ENCODE measurements at places on chromosomes 1 and 21.

DNA sequence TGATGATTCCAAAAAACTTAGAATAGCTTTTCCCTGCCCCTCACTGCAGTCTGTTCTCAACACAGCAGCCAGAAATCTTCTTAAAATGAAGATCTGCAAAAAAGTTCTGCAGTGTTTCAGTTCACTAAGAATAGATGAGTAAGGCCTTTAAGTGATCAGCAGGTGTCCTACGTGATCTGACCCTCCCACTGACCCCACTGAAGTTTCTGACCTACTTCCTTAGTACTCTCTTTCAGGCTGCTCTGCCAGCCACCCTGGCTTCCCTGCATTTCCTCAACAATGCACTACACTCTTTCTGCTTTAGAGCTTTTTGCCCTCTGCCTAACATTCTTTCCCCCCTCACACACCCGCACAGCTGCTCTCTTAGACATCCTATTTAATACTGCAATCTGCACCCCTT is 182.5 kb downstream of the AKT3 start:
- no peak for DNase-seq

DNA sequence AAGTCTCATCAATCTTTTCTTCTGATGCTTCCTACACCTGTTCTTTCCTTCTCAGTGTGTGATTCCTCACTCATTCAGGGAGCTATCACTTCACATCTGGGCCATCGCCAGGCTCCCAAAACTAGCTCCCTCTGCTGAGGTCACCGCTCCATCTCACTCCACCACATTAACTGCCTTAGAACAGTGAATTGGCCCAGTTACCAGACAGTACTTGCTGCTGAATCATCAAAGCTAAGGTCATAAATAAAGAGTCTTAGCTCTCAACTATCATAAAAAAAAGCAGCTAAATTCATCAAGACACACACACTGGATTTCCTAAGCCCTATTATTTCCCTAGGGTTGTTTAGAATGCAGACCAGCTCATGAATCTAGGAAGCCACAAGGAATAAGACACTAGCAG is 18.8 kb upstream of the SRM start:
- no peak for DNase-seq

- DNase-seq = no peak
Observed at GRCh38 chr1:119373465-119373864, 4.9 kb downstream of the HAO2 start.

DNA sequence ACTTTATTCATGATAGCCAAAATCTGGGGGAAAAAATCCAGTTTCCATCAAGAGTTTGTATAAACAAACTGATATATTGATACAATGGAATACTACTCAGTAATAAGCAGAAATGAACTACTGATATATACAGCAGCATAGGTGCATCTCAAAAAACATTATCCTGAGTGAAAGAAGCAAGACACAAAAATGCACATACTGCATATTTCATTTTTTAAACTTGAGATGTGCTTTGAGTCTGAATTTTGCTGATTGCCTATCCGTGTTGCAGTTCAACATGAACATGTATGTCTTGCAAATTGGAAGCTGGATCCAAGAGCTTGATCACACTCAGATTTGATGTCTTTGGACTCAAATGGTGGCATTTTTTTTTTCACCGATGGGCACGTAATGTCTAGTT is 132.4 kb downstream of the TSEN15 start:
- no peak for DNase-seq

DNA sequence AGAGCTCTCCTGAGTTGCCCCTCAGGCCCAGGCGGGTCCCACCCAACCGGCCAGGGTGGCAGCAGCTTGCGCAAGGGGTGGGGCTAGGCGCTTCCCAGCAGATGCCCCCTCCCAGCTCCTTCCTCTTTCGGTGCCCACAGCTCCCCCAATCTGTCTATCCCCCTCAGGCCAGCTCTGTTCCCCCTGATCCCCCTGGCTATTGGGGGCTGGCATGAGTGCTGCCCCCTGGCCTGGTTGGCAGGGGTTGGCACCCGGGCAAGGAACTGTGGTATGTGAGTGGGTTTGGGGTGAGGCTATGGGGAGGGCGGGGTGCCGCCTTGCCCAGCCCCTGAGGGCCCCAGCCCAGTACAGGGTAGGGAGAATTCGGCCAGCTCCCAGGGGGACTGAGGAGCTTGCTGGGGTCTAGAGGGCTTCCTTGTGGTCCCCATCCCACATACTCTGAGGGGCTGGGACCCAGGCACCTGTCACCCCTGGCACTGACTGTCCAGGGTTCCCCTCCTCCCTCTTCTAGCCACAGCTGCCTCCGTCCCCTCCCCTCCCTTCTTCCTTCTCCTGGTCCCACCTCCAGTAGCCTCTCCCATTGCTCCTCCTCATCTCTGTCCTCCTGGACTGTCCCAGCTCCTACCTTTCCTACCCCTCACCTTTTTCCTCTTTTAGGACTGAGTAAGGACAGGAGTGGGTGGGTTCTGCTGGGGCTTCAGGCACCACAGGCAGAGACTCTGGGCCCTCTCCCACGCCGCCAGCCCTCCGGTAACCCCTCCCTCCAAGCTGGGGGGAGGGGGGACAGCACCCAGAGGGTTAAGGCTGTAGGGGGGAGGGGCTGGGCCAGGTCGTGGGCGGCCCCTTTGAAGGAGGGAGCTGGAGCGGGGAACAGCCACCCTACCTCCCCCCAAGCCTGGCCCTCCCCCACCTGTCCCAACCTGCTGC is 5.7 kb downstream of the ZBTB7B start:
- DNase-seq = peak; percentile 59

DNA sequence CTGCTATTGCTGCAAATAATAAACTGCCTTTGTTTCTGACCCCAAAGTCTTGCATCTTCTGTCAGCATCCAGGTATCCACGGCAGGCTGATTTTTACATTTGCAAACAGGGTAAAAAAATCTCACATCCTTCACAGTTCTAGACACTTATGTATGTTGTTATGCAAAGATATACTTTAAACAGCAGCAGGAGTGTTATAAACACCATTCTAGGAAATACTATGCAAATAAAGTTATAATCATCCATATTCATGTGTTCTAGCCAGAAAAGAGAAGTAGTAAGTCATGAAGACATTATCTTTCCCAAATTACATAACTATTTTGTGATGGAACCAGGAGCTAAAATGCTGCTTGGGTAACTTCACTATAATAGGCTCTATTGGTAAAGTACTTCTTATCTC is 534.2 kb downstream of the LTN1 start:
- no peak for DNase-seq

DNA sequence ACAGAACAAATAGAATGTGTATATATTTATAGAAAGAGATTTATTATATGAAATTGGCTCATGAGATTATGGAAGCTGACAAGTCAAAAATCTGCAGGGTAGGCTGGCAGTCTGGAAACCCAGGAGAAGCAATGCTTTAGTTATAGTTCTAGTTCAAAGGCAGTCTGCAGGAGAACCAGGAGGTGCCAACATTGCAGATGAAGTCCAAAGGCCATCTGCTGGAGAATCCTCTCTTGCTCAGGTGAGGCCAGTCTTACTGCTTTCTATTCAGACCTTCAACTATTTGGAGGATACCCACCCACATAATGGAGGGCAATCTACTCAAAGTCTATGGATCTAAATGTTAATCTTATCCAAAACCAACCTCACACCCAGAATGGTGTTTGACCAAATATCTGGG is 75.9 kb upstream of the MRPS6 start:
- no peak for DNase-seq

DNA sequence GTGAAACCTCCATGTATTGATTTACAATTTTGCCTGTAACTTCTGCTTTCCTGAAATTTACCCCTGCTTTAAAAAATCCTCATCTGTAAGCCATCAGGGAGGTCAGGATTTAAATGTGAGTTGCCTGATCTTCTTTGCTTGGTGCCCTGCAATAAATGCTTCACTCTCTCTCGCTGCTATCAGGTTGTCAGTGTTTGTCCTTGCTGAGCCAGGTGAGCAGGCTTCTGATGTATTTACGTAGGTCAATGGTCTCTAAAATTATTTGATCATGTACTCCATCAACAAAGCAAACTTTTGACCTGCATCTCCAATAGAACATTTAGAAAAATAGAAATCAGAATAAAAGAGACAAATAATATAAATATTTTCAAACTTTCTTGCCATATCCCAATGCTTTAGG is 453.4 kb downstream of the DPYD start:
- DNase-seq = no peak

- no peak for DNase-seq
Observed at GRCh38 chr21:44761747-44762208, 39.8 kb downstream of the UBE2G2 start.

DNA sequence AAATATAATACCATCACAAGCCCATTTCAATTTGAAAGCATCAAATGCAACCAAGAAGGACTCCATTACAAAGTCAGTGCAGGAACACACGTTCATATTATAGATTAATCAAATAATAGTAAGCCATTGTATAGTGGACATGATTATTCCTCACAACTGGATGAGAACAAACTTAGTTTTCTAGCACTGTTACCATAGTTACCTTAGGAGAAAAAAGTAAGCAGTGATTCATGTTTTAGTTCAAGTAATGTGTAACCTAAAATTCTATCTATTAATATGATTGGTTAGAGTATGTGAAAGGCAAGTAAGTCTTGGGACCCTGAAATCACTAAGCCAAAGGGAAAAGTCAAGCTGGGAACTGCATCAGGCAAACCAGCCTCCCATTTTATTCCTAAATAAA is 15.2 kb downstream of the SSX2IP start:
- DNase-seq = no peak

DNA sequence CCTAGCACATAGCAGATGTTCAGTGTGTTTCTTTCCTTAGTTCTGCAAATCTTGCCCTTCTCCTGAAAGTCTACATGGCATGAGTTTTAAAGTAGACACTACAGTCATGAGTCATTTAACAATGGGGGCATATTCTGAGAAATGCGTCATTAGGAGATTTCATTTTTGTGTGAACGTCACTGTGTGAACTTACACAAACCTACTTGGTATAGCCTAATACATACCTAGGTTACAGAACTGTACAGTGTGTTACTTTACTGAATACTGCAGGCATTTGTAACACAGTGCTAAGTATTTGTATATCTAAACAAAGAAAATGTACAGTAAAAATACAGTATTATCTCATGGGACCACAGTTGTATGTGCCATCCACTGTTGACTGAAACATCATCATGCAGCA is 10.0 kb downstream of the TTF2 start:
- DNase-seq = no peak

DNA sequence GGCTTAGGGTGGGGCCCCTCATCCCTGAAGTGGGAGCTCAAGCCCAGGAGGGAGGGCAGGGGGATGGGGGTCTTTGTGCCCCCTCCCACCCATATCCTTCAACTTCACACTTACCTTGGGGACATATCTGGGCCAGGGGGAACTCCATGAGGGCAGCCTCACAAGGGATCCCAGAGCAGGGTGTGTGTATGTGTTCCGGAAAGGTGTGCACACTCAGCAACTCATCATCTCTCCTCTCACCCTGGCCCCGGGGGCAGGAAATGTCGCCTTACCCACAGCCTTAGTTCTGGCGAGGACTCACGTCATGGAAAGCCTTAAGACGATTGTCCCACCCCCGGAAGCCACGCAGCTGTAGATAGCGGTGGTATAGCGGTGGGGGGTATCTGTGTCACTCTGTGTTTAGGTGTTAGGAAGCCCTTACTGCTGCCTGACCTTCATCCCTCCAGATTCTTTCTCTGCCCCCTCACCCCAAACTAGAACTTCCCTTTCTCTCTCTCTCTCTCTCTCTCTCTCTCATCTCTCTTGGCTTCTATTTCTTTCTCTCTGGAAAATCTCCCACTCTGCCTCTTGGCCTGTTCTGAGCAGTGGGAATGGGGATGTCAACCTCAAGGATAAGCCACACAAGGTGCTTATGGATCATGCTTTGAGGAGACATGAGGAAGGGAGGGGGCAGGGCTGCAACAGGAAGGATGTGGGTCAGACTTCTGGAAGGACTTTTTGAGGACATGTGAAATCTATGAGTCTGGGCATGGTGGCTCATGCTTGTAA is at the start of gene SH2D2A:
Gene SH2D2A, minus strand, starts transcription at position 288 of the 768 bp plus-strand sequence. Its CDS starts 140 bp downstream, at position 148.
- peak; percentile 4 for DNase-seq

- no peak for DNase-seq
Observed at GRCh38 chr21:33011462-33011861, 14.3 kb upstream of the OLIG2 start.

DNA sequence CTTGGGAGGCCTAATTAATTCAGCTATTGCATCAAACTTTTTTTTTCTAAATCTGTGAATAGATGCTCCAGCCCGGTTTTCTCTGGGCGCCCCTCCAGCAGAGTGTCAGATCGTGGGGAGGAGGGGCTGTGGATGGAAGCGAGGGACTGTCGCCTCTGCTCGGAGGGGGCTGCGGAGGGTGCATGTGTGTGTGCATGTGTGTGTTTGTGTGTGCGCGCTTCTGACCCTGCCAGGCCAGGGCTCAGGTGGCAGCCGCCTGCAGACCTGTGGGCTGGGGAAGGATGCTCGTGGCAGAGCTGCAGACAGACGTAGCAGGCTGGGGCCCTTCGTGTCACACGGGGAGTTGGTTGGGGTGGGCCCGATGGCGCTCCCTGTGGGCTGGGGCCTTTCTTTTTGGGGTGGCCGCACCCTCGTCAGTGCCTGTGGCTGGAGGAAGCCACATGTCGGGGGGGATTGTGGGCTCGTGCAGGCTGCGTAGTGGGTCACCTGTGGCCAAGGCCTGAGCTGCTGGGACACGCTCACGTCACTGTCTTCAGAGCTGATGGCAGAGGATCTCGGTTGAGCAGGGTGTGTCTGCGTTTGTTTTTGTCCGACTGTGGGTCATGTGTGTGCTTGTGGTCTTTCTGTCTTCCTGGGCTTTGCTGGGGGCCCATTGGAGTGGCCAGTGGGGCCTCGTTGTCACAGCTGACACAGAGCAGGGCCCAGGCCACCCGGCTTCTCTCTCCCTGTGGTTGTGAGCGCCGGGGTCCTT is 2.8 kb downstream of the SKI start:
- DNase-seq = no peak

GRCh38 chr1:236140705-236141446 is 1.5 kb upstream of the GPR137B start:
- DNase-seq = no peak

GRCh38 chr1:10889650-10890353 is 93.4 kb upstream of the CASZ1 start:
- DNase-seq = no peak

DNA sequence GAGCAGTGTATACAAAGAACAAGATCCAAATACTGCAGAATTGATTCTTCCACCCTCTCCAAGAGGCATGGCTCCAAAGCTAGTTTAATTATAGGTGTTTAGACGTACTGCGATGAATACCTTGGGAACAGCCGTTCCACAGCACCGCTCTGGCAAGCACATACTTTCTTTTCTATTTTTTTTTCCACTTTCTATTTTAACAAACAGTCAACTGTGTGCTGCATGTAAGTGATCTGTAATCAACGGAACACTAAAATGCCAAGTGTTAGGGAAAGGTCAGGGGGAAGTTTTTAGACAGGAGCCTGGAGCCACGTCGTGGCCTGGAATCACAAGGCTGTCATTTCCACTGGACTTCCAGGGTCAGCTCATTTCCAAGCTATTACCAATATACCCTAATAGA is 486.4 kb upstream of the DAB1 start:
- no peak for DNase-seq

DNA sequence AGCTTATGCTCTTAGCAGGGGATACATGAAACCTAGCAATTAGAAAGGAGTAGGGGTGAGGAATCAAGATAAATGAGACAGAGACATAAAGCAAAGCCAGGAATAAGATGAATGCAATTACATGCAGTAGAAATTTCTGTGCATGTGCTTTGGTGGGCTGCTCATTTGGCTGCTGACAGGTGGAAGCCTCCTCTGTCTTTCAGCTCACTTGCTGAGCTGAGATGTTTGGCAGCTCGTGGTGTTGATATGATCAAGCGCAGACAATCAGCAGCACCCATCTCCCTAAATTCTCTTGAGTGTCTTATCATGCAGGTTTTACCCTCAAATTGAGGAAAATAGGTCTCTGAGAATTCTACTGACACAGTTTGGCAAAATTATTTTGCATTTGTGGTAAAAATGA is 108.3 kb upstream of the CD34 start:
- DNase-seq = no peak

All from AML-193 (cell line).